Amniotic epithelial cell (primary cell): ENCODE measurements at places on chromosomes 12 and 14.
A peak's percentile ranks its signal among the peaks of the same experiment; 100 is the strongest.

DNA sequence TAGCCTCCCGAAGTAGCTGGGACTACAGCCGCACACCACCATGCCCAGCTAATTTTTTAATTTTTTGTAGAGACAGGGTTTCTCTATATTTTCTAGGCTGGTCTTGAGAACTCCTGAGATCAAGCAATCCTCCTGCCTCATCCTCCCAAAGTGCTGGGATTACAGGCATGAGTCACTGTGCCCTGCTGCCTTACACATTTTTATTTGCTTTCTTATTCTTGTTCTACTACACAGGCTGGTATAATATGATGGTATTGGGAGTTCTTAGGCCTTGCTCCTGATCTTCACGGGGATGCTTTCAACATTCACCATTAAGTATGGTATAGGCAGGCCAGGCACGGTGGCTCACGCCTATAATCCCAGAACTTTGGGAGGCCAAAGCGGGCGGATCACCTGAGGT is 21.2 kb downstream of the DGLUCY start:
- no peak for DNase-seq

- DNase-seq: no peak
These were observed 15.8 kb downstream of the GXYLT1 start for GRCh38 chr12:42128888-42129287.

DNA sequence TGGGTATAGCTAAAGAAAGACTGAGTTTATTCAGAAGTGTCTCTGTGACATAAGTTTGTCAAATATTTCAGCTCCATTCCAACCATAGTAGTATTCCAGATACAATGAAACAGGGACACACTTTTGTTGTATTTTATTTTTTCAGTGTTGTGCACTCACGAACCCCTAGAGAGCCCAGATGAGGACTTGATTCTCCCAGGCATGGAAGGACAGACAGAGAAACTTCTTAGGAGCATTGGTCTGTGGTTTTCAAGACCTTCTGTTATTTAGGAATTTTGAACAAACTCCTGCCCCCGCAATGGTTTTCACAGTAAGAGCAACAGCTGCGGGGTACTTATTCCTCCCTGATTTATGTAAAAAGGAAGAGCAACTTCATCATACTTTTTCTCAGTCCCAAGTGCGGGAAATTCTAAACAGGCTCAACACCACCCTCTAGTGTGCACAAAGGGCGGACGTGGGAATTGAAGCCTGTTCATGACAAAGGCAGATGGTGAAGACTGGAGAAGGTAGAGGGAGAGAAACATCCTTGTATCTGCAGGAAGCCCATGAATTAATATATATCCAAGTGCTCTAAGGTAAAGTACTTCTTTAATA is 147.6 kb downstream of the PAH start:
- peak; percentile 64 for DNase-seq

GRCh38 chr12:111063295-111064026 is 143.1 kb upstream of the MYL2 start:
- DNase-seq: no peak

DNA sequence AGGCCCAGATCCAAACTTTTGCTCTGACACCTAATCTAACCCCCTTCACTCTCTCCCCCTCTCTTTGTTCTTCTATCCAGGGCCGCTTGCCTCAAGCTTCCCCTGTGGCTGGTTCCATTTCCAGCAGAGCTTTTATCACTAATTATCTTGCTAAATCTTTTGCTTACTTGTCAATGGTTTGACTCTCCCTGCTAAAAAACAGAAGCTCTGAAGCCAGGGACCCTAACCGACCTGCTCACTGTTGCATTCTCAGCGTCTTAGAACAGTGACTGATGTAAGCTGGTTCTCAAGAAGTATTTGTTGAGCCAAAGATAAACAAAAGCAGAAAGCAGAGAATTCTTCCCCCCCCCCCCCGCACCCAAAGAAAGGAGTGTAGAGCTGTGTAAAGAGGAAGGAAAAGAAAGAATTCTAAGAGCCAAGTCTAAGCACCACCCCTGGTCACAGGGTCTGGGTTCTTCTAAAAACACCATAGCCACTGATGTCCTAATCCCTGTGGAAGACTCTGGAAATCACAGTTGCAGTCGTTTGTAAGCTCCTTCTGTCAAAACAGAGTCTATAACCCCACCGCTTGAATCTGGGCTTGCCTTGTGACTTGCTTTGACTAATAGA is 385.8 kb downstream of the MED13L start:
- DNase-seq: no peak

DNA sequence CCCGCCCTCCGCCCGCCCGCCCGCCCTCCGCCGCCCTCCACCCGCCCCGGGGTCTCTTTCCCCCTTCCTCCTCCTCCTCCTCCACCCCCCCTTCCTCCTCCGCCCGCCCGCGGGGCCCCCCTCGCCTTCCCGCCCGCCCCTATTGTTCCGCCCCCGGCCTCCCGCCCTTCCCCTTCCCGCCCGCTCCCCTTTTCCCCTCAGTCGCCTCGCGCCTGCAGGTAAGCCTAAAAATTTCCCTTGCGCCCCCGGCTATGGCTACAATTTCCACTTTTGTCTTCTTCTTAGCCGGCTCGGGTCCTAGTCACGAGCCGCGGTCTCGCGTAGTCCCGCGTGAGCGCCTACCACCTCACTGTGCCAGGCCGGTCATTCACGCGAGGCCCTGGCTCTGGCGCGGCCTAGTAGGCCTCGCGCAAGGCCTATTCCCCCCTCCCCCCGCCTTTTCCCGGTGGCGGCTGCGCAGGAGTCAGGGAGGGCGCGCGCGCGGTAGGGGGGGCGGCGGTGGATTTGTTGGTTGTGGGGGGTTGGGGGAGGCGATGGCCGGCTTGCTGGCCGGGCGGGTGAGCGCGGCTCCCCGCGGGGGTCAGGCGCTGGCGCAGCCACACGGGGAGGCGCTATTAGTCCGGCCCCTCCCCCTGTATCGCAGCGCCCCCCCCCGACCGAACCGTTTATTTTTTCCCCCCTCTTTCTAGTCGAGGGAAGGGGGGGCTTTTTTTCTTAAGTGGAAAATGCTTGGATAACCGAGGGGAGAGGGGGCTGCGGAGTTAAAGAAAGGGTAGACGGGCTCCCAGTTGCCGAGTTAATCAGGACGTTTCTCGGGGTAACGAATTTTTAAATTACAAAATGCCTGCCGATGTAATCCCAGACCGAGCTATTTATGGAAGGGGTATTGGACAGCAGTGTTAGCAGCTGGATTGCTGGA is 516 bp downstream of the PCBP2 start:
- peak; percentile 85 for DNase-seq

- DNase-seq: peak; percentile 38
These were observed 69.5 kb downstream of the TBC1D30 start for GRCh38 chr12:64893961-64894360.

DNA sequence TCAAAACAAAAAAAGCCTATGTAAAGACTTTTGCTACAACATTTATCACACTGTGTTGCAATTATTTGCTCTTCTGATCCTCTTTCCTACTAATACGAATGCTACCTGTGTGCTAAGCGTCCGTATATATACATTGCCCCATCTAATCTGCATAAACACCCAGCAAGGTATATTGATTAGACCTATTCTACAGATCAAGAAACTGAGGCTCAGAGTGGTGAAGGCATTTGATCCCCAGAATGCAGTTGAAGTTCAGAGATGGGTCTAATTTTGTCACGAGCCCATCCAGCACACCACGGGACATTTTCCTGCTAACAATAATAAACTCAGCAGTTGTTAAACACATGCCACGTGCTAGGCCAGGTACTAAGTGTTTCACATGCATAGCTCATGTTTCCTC is 25.1 kb upstream of the CORO1C start:
- DNase-seq: no peak
